ENCODE measurements at places on chromosomes 7 and 10.

DNA sequence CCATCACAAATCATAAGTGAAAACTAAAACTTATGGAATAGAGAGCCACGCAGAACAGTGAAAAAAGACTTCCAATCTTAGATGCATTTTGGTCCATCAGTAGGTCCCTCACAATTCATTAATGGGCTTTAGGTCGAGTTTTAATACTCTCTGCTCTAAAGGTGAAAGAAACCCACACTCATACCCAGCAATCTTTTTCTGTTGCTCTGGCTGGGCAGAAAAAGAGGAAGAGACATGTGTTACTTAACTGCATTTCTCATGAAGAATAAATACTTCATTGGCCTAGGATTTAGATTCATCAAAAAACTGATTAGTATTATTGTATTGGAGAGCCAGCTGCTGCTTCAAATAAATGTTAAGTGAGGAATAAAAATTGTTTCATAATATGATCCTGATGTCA is 645.7 kb downstream of the PHTF2 start:
- DNase-seq = no peak

DNA sequence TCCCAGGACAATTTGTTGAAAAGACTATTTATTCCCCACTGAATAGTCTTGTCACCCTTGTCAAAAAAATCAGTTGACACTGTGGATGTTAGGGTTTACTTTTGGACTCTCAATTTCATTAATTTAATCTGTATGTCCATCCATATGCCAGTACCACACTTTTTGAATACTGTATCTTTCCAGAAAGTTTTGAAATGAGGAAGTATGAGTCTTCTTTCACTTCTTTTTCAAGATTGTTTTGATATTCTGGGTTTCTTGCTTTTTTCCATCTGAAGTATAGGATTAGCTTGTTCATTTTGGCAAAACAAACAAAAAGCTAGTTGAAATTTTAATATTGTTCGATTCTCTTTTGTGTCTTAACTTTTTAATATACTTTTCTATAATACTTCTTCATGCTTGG is 21.7 kb downstream of the KLHDC10 start:
- DNase-seq = no peak

DNA sequence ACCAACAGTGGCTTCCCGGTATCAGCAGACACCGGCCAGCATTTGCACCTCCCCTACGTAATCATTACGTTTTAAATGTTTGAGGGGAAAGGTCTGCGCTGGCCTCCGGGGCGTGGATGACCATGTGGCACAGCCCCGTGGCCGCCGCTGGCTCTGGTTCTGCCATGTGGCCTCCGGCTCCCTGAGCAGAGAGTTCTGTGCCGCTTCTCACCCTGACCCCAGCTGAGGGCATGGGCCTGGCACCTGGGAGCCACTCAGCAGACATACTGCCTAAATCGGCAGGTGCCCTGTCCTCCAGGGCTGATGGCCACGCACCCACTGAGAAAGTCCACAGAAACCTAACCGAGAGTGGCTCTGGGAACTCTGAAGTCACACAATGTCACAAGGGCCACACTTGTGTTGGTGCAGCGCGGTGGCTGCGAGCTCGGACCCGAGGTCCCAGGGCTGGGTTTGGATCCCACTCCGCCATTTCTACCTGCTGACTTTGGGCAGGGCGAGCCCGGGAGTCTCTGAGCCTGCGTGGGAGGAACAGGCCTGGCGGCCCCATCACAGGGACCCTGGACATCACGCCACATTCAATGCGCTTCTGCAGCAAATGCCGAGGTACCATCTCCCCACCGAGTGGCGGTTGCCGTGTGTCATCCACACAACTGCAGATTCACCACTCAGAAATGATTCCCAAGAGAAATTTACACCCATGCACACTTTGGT is 25.3 kb downstream of the CFAP46 start:
- no peak for DNase-seq

DNA sequence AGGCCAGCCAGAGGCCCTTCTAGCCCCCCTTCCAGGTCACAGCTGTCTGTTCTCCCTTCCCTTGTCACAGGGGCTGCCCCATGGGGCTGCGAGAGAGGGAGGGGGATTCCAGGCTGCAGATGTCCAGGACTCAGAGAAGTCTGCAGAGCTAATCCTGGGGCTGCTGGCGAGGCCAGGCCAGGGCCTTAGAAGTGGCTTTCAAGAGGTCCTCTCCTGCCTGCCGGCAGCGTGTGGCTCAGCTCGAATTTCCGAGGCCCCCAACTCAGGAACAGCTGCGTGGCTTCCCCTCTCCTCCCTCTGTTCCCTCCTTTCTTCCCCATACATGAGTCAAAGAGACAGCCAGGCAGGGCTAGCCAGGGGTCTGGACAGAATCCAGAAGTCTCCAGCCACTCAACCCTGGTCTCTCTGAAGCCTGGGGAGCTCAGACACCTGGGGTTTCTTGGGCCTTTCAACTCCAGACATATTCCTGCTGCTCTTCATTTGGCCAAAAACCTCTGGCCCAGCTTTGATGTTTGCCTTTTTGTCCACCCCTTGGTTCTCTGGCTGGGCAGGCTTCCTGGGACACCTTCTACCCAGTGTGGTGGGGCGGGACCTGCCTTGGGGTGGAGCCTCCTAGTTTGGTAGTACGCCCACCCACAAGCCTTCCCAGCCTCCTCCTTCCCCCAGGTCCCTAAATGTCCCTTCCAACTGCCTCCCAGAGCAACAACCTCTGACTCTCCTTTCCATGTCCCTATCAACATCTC is 21.8 kb upstream of the EIF5AL1 start:
- no peak for DNase-seq

DNA sequence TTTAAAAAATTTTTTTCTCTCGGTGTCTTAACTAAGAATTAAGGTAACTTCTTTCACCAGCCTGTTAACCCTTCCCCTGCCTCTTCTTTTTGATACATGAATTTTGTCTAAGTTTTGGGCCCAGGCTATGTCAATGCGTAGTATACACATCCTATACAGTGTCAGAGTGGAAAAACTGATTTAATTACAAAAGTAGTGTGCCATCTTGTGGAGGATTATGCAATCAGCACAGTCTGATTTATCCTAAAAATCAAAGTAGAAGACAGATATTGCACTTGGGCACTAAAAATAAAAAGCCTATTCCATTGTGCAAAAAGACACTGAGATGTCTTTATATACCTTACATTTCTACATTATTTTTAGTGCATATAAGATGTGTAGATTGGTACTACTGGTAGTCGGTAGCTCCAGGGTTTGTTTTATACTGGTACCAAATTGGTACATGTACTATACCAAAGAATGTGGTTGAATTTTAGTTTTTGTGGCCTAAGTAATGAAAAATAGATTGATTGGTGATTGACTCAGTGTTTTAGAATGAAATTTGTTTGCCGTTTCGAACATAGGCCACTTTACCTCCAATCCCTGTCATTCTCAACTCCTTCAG is 96.6 kb downstream of the MKLN1 start:
- no peak for DNase-seq

GRCh38 chr10:11285171-11285570 is 267.5 kb downstream of the CELF2 start:
- no peak for DNase-seq

- DNase-seq = no peak
Observed at GRCh38 chr7:81260152-81260551, 341.3 kb upstream of the SEMA3C start.

- DNase-seq = no peak
Observed at GRCh38 chr7:99984593-99984992, 8.8 kb upstream of the AZGP1 start.

GRCh38 chr7:140501966-140502365 is 22.7 kb upstream of the MKRN1 start:
- DNase-seq = peak; percentile 29

- DNase-seq = peak; percentile 37
Observed at GRCh38 chr10:4283846-4284610, 499.0 kb upstream of the KLF6 start.

- DNase-seq = no peak
Observed at GRCh38 chr10:70576803-70577517, 25.6 kb downstream of the PRF1 start.

DNA sequence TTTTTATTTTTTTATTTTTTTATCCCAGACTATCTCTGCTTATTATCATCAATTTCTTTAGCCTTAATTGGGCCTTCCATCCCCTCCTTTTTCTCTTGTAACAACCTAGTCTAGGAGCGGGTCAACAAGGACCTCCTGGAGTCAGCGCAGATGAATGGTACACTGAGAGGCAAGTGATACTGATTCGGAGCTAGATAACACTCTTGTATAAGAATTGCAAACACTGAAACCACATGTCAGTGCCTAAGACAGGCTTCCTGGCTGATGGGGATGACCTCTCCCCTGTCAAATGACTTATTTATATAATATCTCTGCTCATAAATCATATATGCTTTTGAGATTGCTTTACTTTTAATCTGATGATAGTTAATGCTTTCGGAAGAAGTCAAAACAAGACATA is 22.7 kb downstream of the BPGM start:
- DNase-seq = no peak

DNA sequence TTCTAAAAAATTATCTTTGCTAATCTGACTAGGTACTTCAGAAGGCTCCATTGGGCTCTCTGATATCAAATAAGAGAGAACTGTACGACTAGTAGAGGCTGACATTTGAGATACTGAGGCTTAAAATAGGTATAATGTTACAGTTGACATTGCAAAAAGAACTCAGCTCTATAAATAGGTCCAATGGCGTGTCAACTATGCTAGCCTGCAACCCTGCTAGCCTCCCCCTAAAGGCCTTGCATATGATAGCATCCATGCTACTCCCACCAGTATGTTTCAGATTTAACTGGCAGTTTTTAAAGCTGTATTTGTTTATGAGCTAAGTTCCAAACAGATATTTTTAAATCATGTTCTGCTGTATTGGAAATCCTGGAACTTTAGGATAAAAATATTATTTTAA is at the start of gene PPP1R3A:
Gene PPP1R3A (minus strand): TSS at position 64 of the 400 bp plus-strand sequence. CDS start 13 bp downstream, at position 51.
- DNase-seq = no peak

DNA sequence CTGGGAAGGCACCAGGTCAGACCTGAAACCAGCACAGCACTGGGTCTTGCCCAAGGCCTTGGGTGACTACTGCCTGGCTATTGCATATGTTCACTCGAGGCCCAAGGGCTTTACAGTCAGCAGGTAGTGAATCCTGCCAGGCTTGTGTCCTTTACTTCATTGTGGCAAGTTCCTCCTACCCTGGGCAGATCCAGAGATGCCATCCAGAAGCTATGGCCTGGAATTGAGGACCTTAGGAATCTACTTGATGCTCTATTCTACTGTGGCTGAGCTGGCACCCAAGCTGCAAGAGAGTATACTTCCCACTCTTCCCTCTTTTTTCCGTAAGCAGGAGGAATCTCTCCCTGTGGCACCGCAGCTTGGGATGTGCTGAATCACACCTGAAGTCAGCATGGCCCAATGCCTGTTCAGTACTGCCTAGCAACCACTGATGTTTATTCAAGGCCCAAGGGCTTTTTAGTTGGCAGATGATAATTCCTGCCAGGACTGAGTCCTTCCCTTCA is 246.7 kb upstream of the CTBP2 start:
- peak; percentile 56 for DNase-seq
